ENCODE measurements at places on chromosomes 11 and 22.

- no peak for DNase-seq
These were observed 4.0 kb upstream of the PTGDR2 start for GRCh38 chr11:60859616-60860250.

DNA sequence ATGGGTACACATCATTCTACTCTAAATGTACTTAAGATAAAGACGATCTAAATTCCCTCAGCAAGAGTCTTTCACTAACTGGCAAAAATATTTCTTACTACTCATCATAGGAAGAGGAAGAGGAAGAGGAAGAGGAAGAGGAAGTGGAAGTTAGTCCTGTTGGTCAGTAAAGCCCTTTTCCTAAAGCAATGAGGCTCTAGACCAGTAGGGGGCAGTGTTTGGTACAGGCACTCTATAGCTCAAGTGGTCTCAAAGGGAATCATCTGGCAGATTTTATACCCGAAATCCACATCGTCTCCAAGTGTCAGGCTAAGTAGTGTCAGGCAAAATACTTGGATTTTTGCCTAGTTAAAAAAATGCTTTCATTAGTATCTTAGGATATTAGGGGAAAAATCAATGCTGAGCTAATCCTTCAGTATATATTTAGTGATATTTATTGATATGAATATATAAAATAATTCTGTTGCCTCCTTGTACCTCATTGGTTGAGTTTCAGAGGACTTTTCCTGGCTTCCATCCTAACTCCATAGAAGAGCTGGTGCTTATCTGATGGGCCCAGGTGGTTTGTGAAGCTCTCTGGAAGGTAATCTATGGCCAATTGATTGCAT lies 7.7 kb downstream of the BLID start:
- no peak for DNase-seq

DNA sequence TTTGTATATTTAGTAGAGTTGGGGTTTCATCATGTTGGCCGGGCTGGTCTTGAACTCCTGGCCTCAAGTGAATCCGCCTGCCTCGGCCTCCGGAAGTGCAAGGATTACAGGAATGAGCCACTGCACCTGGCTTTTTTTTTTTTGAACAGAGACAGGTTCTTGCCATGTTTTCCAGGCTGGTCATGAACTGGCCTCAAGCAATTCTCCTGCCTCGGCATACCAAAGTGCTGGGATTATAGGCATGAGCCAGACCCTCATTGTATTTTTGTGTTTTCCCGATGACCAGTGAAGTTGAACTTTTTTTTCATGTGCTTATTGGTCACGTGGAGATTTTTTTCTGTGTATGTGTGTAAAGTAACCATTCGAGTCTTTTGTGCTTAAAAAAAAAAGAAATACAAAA lies 48.2 kb downstream of the KIAA1671 start:
- DNase-seq = no peak

DNA sequence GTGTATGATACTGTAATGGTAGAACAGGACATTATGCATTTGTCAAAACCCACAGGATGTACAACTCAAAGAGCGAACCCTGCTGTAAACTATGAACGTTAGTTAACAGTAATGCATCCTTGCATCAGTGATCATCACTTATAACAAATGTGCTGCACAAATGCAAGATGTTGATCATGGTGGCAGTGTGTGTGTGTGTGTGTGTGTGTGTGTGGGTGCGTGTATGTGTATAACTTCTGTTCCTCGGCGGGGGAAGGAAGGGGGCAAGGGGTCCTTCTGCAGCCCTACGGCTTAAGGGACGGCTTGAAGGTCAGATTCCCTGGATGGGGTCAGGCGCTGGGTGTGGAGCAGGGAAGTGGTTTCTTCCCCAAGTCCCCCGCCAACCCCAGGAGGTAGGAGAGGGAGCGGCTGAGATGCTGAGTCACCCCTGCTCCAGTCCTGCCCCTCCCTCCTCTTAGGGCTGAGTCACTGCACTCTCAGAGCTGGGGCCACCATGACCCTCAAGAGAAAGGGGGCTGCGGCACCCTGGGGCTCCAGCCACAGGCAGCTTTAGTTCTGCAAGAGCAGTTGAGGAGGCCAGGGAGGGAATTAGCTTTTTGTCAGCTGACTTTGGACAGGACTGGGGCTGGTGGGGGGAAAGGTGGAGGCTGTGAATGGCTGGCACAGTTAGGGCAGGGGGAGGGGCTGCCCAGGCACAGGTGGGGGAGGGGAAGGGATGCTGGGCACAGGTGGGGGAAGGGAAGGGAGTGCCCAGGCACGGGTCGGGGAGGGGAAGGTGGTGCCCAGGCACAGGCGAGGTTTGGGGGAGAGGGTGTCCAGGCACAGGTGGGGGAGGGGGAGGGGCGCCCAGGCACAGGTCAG lies 8.8 kb upstream of the CTSD start:
- DNase-seq = no peak

DNA sequence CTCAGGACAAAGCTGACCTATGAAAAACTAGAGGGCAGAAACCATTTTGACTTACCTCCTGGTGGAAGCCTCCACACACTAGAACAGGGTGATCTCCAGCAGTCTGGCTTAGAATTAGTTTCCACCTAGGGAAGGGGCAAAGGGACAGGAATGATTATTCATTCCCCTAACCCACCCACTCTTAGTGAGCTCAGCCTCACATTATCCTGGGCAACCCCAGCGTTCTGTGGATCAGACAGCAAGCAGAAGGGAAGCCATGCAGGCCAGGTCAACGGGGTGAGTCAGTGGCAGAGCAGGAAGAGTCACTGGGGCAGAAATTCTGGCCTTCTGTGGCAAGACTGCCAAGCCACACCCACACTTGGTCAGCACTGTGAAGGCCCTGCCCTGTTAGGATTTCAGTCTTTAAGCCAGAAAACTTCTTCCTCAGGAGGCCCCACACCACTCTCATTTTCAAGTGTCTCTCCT lies 10.5 kb downstream of the NUMA1 start:
- DNase-seq = no peak
